ENCODE measurements at places on chromosomes 3 and 15. TPM values are rescaled to one million over a fixed set of nuclear protein-coding genes. Genes with fewer than 3 reads are reported as not detected.

DNA sequence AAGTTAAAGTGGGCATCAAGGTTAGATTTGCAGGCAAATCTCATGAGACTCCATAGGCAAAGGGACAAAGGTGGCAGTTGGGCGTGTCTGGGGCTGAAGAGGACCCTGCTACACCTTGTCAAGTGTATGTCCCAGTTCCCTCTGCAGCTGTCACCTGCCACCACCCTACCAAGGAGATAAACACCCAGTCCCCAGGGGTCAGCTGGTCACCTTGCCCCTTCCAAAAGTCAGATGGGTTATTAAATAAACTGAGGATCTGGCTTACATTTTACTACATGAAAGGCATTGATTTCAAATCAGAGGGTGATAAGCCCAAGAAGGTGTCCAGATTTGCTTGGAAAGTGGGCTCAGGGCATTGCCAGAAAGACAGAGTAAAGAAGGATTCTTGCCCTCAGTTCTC lies 248.1 kb upstream of the TRIM42 start:
- H3K27me3 ChIP-seq: no peaks in the 10 kb centered on the region
- H3K27ac ChIP-seq: no peak overlapping the region
- no peak overlapping the region for H3K4me3 ChIP-seq
- H3K36me3 ChIP-seq: no peaks in the 10 kb centered on the region
- no peaks in the 10 kb centered on the region for H3K4me1 ChIP-seq

GRCh38 chr3:130758624-130759369 lies 12.2 kb upstream of the PIK3R4 start:
- H3K4me1 ChIP-seq: peaks cover 3% of the 10 kb centered on the region
- H3K27ac ChIP-seq: no peak overlapping the region
- H3K27me3 ChIP-seq: no peaks in the 10 kb centered on the region
- no peaks in the 10 kb centered on the region for H3K36me3 ChIP-seq

GRCh38 chr3:140384876-140385275 lies 293.0 kb upstream of the TRIM42 start:
- H3K27ac ChIP-seq: no peak overlapping the region
- H3K27me3 ChIP-seq: no peaks in the 10 kb centered on the region
- no peak overlapping the region for H3K4me3 ChIP-seq
- no peaks in the 10 kb centered on the region for H3K36me3 ChIP-seq
- DNase-seq: peak; percentile 26
- no peaks in the 10 kb centered on the region for H3K4me1 ChIP-seq

GRCh38 chr3:186137051-186137685 lies 28.3 kb upstream of the ETV5 start:
- DNase-seq: no peak
- H3K4me1 ChIP-seq: no peaks in the 10 kb centered on the region
- H3K4me3 ChIP-seq: no peak overlapping the region
- no peaks in the 10 kb centered on the region for H3K27me3 ChIP-seq

DNA sequence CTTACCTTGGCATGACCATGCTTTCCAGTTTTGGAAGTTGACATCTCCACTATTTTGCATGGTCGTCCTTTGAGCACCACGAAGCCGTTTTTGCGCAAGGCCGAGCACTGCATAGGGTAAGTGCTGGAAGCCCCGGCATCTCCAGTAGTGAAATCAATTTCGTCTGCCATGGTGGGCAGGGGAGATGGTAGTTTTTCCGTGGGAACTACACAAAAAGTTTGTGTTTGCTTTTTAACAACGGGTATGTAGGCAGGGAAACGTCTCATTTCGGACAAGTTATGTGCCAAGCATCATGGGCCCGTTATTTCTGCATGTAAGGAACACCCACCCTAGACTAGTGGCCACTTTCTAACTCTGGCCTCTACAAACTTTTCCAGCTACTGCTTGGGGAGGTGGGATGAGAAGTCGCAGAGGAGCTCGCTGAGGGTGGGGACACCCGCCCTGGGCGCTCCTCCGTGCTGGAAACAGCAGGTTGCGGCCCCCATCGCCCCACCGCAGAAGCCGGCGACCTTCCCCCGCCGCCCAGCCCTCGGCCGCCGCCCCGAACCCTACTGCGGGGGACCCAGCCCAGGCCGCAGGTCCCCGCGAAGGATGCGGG lies 701 bp downstream of the EIF5A2 start:
- peaks cover 6% of the 10 kb centered on the region for H3K4me1 ChIP-seq
- peak overlapping the region; percentile 79 for H3K4me3 ChIP-seq
- no peaks in the 10 kb centered on the region for H3K36me3 ChIP-seq
- H3K27ac ChIP-seq: peak overlapping the region; percentile 74
- no peak for DNase-seq

DNA sequence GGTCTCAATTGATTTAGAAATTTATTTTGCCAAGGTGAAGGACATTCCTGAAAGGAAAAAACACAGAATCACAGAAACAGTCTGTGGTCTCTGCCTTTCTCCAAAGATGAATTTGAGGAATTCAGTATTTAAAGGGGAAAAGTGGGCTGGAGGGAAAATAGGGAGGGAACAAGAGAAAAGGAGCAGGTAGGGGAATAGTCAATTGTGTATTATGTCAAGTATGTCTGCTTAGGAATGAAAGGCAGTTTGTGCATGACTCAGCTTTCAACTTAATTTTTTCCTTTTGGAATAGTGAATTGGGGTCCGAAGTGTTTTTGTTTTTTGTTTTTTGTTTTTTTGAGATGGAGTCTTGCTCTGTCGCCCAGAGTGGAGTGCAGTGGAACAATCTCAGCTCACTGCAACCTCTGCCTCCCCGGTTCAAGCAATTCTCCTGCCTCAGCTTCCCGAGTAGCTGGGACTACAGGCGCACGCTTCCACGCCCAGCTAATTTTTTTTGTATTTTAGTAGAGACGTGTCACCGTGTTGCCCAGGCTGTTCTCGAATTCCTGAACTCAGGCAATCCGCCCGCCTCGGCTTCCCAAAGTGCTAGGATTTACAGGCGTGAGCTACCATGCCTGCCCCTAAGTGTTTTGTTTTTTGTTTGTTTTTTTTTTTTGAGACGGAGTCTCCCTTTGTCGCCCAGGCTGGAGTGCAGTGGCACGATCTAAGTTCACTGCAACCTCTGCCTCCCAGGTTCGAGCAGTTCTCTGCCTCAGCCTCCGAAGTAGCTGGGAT lies 74.1 kb upstream of the MAP4 start:
- peak overlapping the region; percentile 70 for H3K4me3 ChIP-seq
- H3K27me3 ChIP-seq: no peaks in the 10 kb centered on the region
- H3K36me3 ChIP-seq: no peaks in the 10 kb centered on the region
- H3K4me1 ChIP-seq: peaks cover 26% of the 10 kb centered on the region

GRCh38 chr15:74006774-74007639 lies 12.5 kb downstream of the PML start:
- H3K4me1 ChIP-seq: peaks cover 67% of the 10 kb centered on the region
- peaks cover 5% of the 10 kb centered on the region for H3K36me3 ChIP-seq
- DNase-seq: no peak

- H3K27me3 ChIP-seq: no peaks in the 10 kb centered on the region
- no peak overlapping the region for H3K27ac ChIP-seq
- H3K4me1 ChIP-seq: no peaks in the 10 kb centered on the region
- no peak for DNase-seq
- H3K4me3 ChIP-seq: no peak overlapping the region
These were observed 204.4 kb downstream of the OTOL1 start for GRCh38 chr3:161700998-161701397.

CLDN11 gene
- total RNA-seq: 3.0 TPM

ERICH6 gene
- total RNA-seq: not detected

SKOR1 gene
- 0.69 TPM for total RNA-seq

MYZAP gene
- total RNA-seq: 221 TPM
